Effector memory CD8-positive, alpha-beta T cell (primary cell): ENCODE measurements at places on chromosomes 5 and 9.

DNA sequence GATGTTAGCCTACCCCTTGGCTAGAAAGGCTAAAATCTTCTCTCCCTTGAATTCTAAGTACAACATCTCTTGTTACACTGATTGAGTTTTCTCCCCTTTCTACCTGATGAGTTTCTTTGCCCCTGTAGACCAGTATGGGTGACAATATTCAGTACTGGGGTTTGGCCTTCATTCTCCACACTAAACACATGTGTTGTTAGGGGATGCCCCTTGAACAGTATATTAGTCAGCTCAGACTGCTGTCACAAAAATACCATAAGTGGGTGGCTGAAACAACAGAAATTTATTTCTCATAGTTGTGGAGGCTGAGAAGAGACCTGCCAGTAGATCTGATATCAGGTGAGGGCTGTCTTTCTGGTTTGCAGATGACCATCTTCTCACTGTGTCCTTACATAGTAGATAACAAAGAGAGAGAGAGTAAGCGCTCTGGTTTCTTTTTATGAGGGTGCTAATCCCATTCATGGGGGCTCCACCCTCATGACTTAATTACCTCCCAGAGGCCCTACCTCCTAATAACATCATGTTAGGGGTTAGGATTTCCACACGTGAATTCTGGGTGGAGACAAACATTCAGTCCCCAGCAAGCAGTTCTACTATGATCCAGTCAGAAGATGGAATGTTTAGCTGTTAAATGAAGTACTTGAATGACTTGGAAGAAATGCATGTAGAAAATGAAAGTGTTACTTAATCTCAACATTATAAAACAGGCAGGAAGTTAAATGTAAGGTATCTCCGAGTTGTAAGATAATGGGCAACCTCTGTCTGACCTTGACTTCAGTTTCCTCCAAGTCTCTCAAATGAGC lies 17.5 kb downstream of the VLDLR start:
- DNase-seq = no peak

- no peak for DNase-seq
Measured at GRCh38 chr5:161311146-161311708, 235.3 kb downstream of the GABRB2 start.

DNA sequence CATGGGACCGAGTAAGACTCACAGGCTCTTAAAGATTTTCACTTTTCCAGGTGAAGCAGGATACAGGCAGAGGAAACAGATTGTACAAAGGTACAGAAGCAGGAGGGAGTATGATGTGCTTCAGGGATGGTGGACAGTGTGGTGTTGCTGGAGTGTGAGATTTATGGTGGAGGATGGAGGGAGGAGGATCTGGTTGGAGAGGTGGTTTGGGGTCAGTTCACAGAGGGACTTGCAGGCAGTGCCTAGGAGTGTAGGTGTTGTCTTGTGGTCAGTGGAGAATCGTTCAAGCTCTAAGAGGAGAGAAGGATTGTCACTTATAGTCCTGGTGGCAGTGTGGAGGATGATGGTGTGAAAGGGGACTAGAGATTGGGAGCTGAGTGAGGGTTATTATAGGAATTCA lies 11.8 kb downstream of the RALGPS1 start:
- DNase-seq = no peak

DNA sequence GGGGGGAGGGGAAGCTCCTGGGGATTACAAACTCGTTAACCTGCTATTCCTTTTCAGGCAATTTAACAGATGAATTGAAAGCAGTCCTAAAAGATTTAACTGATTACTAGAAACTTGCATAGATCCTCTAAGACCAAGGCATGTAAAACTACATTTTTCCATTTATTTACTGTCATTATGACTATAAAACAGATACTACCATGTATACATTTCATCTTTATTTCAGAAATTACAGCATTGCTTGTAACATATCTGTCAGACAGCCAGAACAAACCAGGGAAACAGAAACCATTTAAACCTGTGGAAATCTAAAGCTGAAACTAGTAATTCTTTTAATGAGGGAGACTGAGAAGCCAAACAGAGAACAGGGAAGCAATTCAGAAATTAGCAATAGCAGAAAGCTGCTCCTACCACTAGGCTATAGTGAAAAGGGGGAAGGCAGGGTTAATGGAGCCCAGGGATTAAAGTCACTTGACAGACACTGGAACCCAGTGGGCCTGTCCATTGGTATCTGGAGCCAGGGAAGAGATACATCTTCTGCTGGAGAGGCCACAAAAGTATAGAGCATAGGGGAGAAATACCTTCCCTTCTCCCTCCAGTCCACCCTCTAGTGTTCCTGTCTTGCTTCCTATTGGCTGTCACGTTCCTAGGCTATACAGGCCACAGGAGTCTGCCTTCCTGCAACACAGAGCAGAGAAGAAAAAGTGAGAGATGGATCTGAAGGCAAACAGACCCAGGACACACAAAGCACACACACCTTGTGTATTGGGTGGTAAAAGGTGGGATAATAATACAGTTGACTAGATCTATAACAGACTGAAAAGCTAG lies 33.8 kb downstream of the PDCD1LG2 start:
- no peak for DNase-seq

- DNase-seq = no peak
Measured at GRCh38 chr5:74432721-74433120, 207.8 kb downstream of the ENC1 start.

GRCh38 chr5:174309131-174309795 lies 263.8 kb downstream of the NSG2 start:
- no peak for DNase-seq

- no peak for DNase-seq
Measured at GRCh38 chr5:19837536-19838174, 150.3 kb downstream of the CDH18 start.

DNA sequence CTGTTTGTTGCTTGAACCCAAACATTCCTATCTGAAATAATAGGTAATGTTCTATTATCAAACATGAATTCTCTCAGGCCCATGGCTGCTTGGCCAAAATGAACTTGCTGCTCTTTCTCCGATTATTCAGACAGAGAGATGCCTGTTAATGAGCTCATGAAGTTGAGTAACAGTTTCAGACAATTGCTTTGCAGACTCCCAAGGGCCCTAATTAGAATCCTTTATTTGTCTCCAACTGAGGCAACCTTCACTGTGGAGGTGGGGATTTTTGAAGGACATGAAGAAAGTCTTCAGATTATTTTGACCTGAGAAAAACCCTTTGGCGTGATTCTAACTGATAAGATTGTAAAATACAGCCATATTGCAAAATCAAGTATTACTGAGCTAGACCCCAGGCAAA lies 466.7 kb downstream of the NFIB start:
- no peak for DNase-seq

DNA sequence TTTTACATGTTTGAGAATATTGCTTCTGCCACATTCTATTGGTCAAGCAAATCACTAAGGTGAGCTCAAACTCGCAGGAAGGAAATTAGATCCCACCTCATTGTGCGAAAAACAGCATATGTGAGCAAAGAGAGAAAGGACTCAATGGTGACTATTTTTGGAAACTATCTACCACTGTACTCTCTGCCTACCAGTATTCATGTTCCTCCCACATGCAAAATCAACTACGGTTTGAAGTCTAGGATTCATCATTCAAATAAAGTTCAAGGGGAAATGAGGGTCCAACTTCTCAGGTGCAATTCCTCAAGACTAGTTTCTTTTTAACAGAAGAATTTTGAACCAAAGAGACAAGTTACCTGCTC lies 60.6 kb downstream of the FAM174A start:
- no peak for DNase-seq

GRCh38 chr5:38677636-38678035 lies 121.2 kb upstream of the LIFR start:
- DNase-seq = no peak

DNA sequence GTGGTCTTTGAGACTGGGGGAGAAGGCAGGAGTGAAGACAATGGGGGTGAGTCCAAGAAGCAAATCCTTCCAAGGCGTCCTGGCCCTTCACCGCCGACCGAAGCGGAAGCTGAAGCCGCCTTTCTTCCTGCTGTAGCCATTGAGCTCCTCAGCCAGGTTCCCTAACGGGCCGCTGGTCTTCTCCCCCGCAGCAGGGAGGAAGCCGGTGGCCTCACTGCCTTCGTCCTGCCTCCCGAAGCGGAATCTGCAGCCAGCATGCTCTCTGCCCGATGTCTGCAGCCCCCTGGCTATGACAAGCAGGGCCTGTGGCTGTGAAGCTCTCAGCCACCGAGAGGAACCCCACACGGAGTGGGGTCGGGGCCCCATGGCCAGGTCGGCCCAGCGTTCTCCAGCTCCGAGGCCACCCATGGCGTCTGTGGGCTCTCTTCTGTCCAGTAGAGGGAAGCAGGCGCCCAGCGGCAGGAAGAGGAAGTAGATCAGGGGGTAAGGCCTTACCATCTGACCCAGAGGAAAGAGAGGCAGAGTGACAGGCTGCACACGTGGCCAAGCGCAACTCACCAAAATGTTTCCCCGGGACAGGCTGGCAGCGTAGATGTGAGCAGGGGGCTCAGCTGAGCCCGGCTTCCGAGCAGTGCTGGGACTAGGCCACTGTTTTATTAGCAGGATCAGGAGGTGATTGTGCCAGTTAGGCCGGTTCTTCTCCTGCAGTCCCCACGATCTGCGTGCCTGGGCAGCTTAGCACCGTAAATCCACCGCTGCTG lies 3.1 kb downstream of the QRFP start:
- DNase-seq = no peak

DNA sequence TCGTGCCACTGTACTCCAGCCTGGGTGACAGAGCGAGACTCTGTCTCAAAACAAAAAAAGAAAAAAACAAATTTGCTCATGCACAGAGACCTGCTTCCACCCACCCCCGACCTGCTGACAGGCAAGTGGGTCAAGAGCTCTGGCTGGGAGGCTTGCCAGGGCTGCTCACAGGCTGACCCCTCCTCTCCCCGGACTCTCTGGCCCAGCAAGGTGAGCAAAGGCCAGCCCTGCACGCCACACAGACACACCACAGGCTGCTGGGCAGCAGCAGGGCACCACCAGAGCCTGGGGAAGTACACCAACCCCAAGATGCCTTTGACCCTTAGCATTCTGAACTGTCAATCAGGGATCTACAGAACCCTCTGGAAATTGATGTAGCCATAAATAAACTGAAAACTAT lies 29.2 kb downstream of the NSUN2 start:
- DNase-seq = no peak

- no peak for DNase-seq
Measured at GRCh38 chr9:38229104-38229500, 160.1 kb upstream of the SHB start.

GRCh38 chr5:33969572-33970452 lies 14.7 kb downstream of the SLC45A2 start:
- DNase-seq = no peak

- DNase-seq = no peak
Measured at GRCh38 chr5:172322028-172322965, 38.7 kb upstream of the UBTD2 start.

DNA sequence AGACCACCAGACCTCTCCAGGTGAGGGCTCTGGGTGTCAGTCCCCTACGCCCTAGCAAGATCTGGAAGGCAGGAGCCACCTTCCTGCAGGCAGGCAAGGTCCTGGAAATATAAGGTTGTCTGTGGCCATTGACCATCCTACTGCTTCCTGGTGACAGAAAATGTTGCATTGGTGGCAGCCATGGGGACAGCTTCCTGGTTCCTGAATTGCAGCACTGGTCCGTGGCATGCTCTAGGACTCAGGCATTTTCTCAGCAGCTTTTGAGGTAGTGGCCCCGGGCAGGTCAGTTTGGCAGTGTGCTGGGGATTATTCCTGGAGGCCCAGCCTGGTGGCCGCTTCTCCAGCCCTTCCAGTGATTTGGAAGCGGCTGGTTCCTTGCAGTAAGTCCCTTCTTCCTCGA lies 36.6 kb upstream of the KCNMB1 start:
- no peak for DNase-seq

- DNase-seq = no peak
Measured at GRCh38 chr9:7560669-7561305, 238.8 kb downstream of the DMAC1 start.

DNA sequence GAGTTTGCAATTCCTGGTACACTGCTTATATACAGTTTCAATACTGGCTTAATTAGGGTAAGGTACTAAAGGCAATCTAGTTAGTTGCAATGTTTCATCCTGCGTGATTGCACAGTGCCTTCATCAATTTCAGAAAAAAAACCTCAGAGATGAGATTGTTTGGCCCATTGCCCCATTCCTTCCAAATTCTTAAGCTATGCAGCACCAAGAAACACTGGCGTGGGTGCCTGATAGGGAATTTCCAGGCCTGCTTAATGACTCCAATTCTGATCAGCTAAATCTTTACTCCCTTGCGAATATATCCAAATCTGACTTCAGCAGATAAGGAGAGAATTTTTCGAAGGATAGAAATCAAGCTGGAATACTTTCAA lies 35.9 kb upstream of the GAS1 start:
- no peak for DNase-seq

- no peak for DNase-seq
Measured at GRCh38 chr9:129145841-129146292, 32.2 kb downstream of the IER5L start.

- DNase-seq = no peak
Measured at GRCh38 chr9:106981396-106982287, 118.7 kb downstream of the ZNF462 start.

GRCh38 chr9:87065981-87066380 lies 118.7 kb upstream of the GAS1 start:
- no peak for DNase-seq

- no peak for DNase-seq
Measured at GRCh38 chr9:12915366-12915954, 140.6 kb downstream of the LURAP1L start.

GRCh38 chr9:130129432-130130061 lies 42.7 kb upstream of the NCS1 start:
- DNase-seq = peak; percentile 9

GRCh38 chr5:165004175-165004574 lies 1498.8 kb downstream of the MAT2B start:
- no peak for DNase-seq

- no peak for DNase-seq
Measured at GRCh38 chr5:97838214-97838613, 655.2 kb upstream of the RIOK2 start.

GRCh38 chr5:132059043-132059695 lies 1.3 kb upstream of the IL3 start:
- peak; percentile 55 for DNase-seq

DNA sequence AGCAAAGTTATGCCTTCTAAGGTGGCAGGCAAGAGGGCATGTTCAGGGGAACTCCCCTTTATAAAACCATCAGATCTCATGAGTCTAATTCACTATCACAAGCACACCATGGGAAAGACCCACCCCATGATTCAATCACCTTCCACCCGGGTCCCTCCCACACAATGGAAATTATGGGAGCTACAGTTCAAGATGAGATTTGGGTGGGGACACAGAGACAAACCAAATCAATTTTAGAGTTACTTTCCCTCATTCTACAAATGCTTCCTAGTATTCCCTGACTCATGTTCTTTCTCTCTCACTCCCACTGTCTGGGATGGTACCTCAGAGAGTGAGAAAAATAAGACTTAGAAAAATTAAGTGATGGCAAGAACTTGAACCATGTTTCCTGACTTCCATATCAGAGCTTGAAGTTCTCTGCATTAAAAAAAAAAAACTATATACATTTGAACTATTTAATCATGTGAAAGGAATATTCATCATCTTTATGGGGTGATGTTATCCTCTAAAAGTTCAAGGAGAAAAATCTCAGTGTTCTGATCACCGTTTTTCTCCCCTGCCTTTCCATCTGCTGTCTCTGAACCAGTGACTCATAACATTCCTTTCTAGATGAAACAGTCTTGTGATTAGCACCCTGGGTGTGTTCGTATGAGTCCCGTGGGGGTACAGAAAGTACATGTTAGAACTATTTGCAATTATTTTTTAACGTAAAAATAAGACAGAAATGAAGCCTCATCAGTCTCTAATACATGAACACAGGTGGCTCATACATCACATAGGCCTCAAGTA lies 282.9 kb downstream of the SLF1 start:
- no peak for DNase-seq
